Osteocyte (in vitro differentiated cells): ENCODE measurements at places on chromosomes 7 and 10. TPM values are rescaled to one million over a fixed set of nuclear protein-coding genes. Genes with fewer than 3 reads are reported as not detected.

DNA sequence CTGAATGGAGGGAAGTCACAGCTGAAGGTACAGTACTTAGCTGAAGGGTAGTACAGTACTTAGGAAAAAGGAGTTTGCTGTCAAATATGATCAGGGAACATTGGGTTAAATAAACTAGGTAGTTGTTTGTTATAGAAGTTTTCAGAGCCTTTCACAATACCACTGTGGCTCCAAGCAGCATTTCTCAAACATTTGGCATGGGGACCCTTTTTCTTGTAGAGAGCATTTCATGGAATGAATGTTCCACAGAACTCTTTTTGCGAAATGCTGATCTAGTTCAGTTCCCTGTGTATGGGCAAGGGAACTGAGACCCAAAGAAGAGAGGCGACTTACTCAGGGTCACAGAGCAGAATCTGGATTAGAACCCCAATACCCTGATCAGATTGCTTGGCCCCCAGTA, 31.5 kb upstream of the DDX50 start:
- H3K36me3 ChIP-seq = peaks cover 2% of the 10 kb centered on the region
- peaks cover 28% of the 10 kb centered on the region for H3K4me1 ChIP-seq
- no peak overlapping the region for H3K27ac ChIP-seq
- no peak overlapping the region for H3K4me3 ChIP-seq
- H3K27me3 ChIP-seq = no peaks in the 10 kb centered on the region

Gene MEOX2
- 24.5 and 24.8 TPM in 2 replicates for total RNA-seq

DNA sequence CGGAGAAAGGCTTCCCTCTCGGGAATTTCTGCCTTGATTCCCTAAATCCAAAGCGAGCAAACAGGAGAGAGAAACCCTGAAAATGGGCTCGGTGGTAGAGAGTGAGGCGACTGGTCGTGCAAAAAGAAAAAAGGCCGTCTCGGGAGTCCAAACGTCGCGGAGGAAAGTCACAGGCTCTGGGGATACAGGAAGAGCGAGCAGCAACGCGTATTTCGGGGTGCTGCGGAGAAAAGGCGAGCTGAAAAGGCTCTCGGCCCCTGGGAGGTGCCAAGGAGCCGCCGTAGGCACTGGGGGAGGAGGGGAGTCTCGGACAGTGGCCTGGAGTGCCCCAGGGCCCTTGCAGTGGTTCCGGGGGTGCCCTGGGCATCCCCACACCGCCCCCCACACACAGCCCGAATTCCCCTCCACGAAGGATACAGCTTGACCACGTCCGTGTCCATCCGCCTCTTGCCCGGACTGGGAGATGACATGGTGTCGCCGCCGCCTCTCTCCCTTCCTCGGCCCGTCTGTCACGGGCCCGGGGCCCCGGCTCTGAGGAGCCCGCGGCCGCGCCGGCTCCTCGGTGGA, 591 bp downstream of the UBE2H start:
- no peaks in the 10 kb centered on the region for H3K27me3 ChIP-seq
- no peak overlapping the region for H3K27ac ChIP-seq
- peaks cover 6% of the 10 kb centered on the region for H3K4me1 ChIP-seq
- DNase-seq = no peak

DNA sequence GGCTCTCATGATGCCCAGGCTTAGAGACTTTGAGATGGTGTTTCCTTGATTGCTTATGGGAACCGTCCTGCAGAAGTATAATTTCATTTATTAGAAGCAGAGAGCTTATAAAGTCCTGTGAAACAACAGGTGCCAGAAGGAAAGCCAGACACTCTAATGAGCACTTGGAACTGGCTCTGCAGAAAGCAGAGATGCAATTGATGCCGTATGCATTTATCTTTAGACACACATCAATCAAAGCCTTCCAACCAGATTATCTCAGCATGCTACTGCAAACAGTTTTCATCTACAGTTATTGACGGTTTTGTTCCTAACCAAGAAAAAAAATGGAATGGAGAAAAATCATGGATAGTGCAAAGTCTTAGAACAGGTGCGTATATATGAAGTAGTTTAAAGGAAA, 371.7 kb upstream of the PRKCQ start:
- H3K4me3 ChIP-seq = no peak overlapping the region
- no peaks in the 10 kb centered on the region for H3K36me3 ChIP-seq
- H3K27ac ChIP-seq = no peak overlapping the region
- H3K27me3 ChIP-seq = peaks cover 13% of the 10 kb centered on the region

Gene ASZ1
- not detected in 2 replicates for total RNA-seq

GRCh38 chr10:114068054-114068707, 24.5 kb downstream of the ADRB1 start:
- H3K36me3 ChIP-seq = no peaks in the 10 kb centered on the region
- H3K27me3 ChIP-seq = peaks cover 4% of the 10 kb centered on the region
- H3K4me3 ChIP-seq = no peak overlapping the region
- peaks cover 31% of the 10 kb centered on the region for H3K4me1 ChIP-seq
- peak overlapping the region; percentile 17 for H3K27ac ChIP-seq
- DNase-seq = no peak

Gene CYP3A4
- total RNA-seq = not detected in 2 replicates

DNA sequence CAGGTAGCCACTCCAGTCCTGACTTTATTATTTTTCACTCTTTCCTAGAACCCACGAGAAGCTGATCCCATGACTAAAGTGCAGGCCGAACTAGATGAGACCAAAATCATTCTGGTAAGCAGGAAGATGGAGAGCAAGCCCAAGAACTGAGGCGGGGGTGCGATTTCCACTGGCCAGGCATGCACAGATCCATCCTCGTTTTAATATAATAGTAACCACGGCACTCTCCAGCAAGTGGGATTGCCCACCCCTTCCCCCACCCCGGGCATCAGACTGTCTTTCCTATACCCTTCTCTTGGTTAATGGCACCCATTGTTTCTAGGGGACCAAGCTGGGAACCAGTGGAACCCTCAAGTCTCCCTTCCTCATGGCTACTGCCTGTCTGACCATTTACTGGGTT, 7.3 kb downstream of the YKT6 start:
- H3K27me3 ChIP-seq = no peaks in the 10 kb centered on the region
- no peak overlapping the region for H3K4me3 ChIP-seq

Gene ACTL6B
- total RNA-seq = not detected in 2 replicates

DNA sequence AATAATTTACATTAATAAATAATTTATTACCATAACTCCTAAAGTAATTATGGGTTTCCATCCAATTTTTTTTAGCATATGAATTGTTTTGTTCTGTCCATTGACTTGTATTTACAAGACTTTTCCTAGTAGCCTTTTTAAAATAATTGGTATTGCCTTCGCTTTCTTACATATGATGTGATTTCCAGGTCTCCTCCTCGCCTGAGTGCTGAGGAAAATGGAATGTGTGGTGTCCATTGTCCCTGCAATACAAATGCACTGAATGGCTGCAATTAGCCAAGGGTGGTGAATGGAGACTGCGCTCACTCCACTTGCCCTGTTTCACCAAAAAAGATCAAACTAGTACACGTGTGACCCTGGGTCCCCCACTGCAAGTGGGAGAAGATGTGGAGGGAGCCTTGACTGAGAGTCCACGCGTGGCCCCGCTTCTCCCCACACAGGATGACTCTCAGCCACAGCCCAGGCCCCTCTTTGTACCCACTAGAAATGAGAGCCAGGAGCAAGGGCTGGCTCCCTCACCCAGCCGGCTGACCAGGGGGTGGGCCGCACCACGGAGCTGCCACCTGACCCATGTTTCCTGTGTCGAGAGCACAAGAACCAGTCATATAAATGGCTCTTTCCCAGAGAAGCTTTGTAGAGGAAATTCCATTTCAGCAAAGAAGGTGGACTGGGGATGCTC, 52.6 kb downstream of the FAM53B start:
- DNase-seq = no peak
- peaks cover 15% of the 10 kb centered on the region for H3K36me3 ChIP-seq
- no peaks in the 10 kb centered on the region for H3K27me3 ChIP-seq
- no peak overlapping the region for H3K27ac ChIP-seq

DNA sequence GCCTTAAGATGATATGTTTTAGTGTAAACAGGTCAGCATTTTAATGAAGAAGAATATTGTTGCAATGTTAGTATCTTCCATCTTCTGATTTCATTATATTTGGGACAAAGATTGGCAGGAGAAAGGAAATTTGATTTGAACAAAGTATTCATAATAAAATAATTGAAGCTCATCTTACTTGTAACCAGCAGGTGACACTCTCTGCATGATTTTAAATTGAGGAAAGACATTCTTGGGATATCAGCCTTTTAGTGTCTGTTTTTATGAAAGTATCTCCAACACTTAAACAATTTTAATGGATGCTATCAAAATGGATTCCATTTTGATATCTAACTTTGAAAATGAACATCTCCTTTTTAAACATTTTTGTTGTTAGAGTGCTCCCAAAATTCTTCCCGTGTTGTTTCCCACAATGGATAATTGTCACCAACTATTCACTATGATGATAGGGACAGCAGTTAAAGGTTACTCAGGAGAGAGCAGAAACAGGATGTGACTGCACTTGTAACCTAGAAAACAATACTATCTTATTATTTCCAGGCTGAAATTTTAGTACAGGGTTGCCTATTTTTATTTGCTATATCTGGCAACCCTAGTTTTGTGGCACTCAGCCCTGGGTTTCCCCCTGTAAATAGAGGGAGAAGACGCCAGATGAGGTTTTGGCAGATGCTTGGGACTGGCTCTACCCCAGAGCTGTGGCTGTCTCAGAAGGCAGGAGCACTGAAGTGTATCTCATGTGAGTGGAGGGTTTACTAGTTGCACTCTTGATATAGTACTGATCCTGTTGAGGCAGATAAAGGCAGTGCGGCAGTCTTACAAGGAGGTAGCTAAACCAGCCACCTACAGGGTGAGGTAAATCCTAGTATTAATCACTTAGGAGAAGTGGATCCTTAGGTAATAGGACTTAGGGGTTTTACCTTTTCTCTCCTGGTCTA, 31.0 kb upstream of the ABCB4 start:
- H3K4me1 ChIP-seq = no peaks in the 10 kb centered on the region
- no peaks in the 10 kb centered on the region for H3K36me3 ChIP-seq
- no peak for DNase-seq

- H3K36me3 ChIP-seq = peaks cover 7% of the 10 kb centered on the region
- no peak overlapping the region for H3K4me3 ChIP-seq
- H3K27ac ChIP-seq = no peak overlapping the region
These were observed 234.1 kb downstream of the FOXP2 start for GRCh38 chr7:114648680-114649079.
